ENCODE measurements at places on chromosomes 7 and 10.

GRCh38 chr7:94658826-94659225, 2.9 kb upstream of the SGCE start:
- DNase-seq: no peak

DNA sequence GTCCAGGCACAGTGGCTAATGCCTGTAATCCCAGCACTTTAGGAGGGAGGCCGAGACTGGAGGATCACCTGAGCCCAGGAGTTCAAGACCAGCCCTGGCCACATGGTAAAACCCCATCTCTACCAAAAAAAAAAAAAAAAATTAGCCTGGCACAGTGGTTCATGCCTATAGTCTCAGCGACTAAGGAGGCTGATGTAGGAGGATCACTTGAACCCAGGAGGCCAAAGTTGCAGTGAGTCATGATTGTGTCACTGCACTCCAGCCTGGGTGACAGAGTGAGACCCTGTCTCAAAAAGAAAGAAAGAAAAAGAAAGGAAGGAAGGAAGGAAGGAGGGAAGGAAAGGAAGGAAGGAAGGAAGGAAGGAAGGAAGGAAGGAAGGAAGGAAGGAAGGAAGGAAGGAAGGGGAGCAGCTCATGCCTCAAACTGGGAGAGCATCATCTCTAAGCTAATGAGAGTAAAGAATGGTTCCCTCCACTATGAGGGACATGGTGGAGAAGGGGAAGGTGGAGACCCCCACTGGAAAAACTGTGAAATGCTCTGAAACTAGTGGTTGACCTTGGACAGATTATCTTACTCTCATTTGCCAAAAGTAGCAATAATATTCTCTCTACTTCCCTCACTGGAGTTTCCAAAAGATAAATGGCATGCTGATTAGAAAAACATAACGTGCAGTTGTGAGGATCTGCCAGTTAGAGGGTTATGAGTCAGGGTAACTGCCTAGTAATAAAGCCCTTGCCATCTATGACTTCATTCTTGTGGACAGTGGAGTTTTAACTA, 16.8 kb downstream of the GIMAP5 start:
- DNase-seq: no peak

- DNase-seq: no peak
Measured at GRCh38 chr7:85622059-85622458, 435.2 kb upstream of the SEMA3D start.

- no peak for DNase-seq
Measured at GRCh38 chr10:93762979-93763391, 5.2 kb downstream of the LGI1 start.

DNA sequence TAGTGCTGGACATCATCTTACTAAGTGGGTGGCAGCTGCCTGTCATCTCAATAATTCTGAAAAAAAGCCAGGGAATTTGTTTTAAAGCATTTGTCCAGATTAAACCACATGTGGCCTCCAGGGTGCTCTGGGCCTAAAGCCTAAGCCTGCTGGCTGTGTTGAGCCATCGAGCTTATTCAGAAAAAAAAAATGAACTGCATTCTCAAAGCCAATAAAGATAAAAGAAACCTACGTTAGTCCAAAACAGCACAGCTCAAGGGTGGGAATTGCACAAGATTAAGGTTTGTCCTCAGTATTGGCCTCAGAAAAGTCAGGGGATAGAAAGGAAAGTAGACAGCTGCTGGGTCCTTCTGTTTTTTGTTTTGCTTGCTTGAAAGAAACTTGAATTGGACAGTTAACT, 22.6 kb upstream of the PRTFDC1 start:
- no peak for DNase-seq

Data from mesenteric fat pad (tissue), 1 donor.